ENCODE measurements at places on chromosomes 3 and 15.

GRCh38 chr3:127987309-127987995 is 64.8 kb upstream of the SEC61A1 start:
- no peak for DNase-seq

GRCh38 chr3:114405202-114405990 is 111.6 kb downstream of the TIGIT start:
- no peak for DNase-seq

GRCh38 chr15:73941044-73941443 is 14.8 kb downstream of the LOXL1 start:
- no peak for DNase-seq

GRCh38 chr15:99492716-99493115 is 73.1 kb upstream of the MEF2A start:
- DNase-seq = no peak

DNA sequence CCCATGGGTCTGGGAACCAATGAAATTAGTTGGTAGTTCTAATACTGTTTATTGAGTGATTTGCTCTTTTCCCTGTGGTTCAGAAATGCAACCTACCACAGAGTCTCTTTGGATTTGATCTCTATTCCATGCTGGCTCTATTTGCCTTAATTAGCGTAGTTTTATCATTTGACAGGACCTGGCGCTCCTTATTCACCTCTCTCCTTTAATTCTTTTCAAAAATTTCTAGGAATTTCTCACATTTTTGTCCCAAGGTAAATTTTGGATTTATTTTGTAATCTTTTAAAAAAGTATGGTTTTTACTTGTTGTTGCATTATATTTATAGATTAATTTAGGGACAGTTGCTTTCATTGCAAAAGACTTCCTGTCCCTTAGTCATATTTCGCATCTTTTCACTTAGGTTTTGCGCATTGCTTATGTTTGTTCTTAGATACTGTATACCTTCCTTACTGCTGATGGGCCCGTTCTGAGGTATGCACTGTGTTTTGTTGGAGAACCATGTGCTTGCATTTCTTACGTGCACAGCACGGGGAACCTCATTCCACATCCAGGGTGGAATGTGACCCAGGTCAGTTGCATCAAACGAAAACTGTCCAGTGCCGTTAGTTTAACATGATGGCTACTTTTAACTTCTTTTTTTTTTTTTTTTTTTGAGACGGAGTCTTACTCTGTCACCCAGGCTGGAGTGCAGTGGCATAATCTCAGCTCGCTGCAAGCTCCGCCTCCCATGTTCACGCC is 27.0 kb downstream of the SENP5 start:
- DNase-seq = no peak

DNA sequence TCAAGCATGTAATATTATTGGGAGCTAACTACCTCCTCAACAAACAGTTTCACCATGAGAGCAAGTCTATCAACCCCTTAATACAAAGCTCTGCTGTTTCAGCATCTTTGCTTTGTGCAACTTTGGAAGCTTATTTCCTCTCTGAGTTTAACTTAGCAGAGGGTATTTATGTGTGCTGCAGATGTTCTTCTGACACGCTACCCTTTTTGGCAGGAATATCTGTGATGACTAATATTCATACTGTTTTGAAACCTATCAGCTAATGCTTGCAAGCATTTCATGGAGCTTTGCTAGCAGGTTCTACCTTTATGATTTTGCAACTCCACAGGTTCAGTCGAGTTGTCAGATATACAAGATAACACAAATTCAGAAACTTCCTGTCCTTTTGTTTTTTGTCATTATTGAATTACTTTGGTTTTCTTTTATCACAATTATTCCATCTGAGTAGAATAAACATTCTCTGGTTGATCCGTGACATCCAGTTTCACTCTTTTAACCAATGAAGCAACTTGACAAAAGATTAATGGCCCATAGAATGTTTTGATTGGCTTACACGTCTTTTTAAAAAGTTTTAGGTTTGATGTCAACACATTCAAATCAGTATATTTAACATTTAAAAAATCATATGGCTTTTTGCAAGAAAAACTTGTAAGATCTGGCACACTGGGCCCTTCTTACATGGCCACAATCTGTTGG is 1.7 kb upstream of the SLC9A9 start:
- no peak for DNase-seq

DNA sequence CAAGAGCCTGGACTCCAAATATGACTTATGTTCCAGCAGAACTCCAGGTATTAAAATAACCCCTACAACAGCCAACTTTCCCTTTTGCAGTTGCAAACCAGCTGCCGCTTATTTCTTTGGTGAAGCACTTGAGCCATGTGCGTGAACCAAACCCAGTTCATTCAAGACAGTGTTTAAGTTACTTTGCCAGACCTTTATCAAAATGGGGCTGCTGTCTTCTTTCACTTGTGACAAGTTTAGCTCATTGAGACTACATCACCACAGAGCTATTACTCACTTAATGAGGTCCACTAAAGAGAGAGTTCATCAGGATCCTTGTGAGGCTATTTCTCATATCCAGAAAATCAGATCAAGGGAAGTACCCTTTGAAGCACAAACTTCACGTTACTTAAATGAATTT is 2.4 kb upstream of the XRN1 start:
- DNase-seq = no peak

GRCh38 chr3:137035631-137036030 is 77.8 kb downstream of the IL20RB start:
- no peak for DNase-seq

DNA sequence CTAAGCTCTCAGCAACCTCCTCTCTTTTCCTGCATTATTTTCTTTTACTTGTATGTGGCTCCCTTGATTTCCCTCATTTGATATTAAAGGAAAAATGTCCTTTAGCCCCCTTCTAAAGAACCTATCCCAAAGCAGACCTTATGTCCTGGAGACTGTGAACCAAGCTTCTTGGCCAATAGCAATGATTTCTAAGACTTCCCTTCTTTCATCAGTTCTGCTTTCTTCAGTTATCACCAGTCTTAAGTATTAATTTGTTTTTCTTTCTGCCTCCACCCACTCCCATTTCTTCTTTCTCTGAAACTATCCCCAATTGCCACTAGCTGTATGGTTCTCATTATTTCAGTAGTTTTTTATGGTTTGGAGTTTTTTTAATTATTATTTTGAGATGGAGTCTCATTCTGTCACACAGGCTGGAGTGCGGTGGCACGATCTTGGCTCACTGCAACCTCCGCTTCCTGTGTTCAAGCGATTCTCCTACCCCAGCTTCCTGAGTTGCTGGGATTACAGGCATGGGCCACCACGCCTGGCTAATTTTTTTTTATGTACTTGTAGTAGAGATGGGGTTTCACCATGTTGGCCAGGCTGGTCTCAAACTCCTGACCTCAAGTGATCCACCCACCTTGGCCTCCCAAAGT is 12.1 kb downstream of the TMOD3 start:
- no peak for DNase-seq

- no peak for DNase-seq
These were observed 15.5 kb upstream of the CHD2 start for GRCh38 chr15:92884436-92885223.

DNA sequence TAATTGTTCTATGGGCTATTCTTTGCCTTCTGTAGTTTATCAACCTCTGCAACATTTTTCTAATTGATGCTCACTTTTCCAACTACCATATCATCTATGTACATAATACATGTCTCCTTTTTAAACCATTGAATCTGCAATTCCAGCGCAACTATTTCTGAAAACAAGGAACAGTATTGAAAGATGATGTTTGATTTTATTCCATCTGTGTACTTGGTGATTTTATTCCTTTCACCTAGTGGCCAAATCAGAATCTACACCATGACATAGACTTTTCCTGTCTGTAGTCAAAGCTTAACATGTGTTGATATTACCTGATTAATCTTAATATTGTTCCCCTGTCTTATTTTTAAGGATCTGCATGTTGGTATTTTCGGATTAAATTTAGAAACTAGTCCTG is 13.0 kb downstream of the NKTR start:
- no peak for DNase-seq

GRCh38 chr3:14329842-14330241 is 72.6 kb upstream of the SLC6A6 start:
- no peak for DNase-seq

DNA sequence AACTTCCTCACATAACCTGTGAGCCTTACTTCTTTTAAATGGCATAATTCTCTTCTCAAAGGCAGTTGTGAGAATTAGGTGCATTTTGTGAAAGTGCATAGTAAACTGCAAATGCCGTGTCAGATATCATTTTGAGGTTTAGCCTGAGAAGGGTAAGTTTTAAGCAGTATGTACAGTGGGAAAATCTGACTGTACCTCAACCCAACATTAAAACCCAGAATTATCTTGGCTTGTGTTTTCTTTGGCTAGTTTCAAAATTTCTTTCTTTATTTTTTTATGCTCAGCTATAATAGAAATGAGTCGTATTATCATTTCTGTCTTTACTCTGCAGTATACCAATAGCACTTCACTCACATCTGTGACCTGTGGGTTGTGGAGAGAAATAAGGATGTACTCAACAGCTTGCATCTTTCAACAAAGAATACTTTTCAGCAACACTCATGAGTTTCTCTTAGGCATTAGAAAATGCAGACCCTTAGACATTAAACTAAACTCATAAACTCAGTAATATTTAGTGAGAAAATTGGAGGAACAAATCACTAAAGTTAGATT is 65.7 kb downstream of the RASA2 start:
- no peak for DNase-seq

DNA sequence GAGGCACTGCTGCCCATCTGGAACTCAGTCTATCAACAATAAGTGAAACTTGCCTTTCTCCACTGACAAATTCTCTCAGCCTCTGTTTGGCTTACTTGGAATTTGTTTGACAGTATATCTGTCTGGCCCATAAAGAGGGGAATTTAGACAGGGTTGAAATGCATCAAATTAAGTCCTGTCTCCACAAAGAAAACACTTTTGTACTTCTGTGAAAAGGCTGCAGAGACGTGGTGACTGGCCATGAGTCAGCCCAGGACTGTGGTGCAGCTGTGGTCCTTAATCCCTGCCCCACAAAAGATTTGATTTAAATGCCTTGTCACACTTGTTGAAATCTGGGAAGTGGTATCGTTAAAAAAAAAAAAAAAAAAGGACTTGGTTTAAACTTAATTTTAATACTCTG is 47.5 kb downstream of the RYR3 start:
- no peak for DNase-seq

DNA sequence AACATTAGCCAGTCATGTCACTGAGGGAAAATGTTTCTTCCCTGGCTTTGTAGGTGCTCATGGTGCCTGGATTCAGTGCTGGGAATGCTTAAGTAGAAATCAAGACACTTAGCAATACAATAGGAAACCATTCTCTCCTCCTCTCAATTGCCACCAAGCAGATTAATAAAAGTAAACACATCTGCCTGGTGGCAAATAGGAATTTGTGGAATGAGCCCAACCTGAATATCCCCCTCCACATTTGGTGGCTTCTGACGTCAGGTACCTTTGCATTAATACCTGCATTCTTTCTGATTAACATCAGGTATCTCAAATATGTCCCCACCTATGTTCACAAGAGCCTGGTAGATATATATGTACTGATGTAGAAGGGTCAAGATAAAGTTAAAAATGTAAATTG is 42.7 kb downstream of the PPP2R3A start:
- no peak for DNase-seq

- DNase-seq = no peak
These were observed 45.0 kb upstream of the WWTR1 start for GRCh38 chr3:149702691-149703441.

DNA sequence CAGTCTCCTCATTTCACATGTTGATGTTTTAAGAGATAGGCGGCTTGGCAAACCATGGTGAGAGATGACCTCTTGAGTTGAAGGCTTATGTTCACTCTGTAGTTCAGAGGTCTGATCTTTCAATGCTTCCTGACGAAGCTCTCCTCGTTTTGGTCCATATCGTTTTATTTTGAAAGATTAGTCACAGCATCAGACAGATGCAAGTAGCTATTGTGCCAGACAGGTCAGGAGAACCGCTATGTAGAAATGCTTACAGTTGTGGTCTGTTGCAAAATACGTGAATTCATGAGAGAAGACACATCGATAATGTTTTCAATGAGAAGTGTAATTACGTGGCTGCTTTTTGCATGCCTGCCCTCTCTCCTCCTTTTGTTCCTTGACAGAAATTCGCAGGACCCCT is 47.5 kb downstream of the CHL1 start:
- no peak for DNase-seq

DNA sequence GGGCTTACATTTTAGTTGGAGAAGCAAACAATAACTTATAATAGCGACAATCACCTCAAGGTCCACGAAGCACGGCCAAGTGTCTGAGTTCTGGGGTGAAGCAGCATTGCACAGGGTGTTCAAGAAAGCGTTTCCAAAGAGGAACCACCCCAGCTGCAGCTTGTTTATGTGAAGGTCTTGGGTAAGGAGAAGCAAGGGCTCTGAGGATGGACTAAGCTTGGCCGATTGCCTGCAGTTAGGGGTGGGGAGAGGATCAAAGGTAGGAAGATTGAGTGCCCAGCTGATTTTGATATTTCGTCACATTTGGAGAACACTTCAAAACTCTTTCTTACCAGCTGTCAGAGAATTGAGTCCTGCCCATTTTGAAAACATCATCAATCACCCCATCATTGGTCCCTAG is 321.6 kb upstream of the DNAJC19 start:
- DNase-seq = no peak

- peak; percentile 61 for DNase-seq
These were observed 35.7 kb downstream of the NGRN start for GRCh38 chr15:90300988-90301706.

GRCh38 chr3:26437678-26438077 is 184.9 kb upstream of the LRRC3B start:
- no peak for DNase-seq

DNA sequence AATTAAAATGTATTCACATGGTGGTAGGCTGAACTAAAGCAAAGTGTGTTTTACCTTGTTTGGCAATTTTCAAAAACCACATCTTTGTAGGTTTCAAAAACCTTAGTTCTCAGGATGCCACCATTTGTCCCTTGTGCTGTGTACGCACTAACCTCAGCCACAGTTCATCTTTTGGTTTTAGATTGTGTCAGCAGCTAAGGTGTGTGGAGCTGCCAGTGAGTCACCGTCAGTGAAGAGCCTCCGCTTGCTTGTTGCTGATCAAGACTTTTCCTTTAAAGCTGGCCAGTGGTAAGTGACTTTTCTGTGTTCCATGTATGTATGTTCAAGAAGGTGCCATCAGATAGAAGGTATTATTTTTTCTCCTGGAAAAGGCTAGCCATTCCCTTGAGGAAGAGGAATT is 21.1 kb downstream of the OXNAD1 start:
- DNase-seq = no peak

DNA sequence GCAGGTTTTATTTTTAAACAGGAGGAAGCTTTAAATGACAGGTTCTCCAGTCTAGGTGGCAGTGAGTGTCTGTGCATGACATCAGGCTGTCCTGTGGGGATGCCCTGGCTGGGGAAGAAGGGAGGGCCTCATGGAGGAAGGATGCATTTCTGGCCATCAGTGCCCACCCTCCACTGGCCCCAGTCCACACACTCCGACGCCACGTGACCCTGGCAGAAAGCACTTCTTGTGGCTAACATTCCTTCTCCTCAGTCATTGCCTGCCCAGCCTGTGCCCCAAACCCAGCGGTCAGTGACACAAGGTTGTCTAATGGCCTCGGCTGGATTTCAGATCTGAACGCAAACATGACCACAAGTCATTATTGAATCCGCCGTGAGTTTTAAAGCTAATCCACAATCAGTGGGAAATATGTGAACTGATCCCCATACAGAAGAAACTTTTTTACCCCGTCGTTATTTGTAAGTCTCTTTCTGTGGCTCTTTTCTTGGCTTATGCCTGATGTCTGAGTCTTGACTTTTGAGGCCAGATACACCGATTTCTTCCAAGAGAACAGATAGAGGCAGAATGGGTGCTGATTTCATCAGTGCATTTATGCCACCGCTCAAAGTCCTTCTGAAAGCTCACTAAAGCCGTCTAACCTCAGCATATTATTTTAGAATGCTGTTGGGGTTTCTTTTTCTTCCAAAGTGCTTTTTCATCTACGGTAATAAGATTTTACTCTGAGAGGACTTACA is 17.3 kb upstream of the LRRK1 start:
- DNase-seq = no peak
